ENCODE measurements at places on chromosomes 1 and 21.

GRCh38 chr1:4699376-4700301, 45.2 kb downstream of the AJAP1 start:
- DNase-seq, result no peak

DNA sequence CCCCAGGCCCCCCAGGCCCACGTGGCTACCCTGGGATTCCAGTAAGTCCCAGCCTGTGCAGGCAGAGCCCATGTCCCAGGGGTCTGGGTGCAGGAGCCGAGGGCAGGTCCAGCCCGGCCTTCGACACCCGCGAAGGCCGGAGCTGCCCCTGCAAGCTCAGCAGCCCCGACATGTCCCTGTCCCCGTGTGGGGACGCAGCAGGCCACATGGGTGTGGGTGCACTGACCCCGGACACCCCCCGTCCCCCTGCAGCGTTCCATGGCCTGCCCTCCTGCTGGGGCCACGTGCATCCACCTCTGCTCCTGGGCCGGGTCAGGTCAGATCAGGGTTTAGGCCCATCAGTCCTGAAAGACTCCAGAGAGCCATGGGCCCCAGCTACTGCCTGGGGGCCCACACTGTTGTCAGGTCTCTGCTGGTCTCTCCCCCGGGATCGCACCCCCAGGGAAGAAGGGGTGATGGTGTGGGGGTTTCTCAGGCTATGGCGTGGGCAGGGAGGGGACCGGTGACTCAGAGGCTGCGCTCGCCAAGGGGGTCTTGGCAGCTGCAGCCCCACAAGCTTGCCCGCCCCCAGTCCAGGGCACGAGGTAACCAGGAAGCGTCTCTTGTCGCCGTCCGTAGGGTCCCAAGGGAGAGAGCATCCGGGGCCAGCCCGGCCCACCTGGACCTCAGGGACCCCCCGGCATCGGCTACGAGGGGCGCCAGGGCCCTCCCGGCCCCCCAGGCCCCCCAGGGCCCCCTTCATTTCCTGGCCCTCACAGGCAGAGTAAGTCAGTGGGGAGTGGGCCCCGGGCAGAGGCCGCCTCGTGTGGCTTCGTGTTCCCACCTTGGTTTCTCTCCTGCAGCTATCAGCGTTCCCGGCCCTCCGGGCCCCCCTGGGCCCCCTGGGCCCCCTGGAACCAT, 37.5 kb downstream of the SLC19A1 start:
- no peak for DNase-seq

DNA sequence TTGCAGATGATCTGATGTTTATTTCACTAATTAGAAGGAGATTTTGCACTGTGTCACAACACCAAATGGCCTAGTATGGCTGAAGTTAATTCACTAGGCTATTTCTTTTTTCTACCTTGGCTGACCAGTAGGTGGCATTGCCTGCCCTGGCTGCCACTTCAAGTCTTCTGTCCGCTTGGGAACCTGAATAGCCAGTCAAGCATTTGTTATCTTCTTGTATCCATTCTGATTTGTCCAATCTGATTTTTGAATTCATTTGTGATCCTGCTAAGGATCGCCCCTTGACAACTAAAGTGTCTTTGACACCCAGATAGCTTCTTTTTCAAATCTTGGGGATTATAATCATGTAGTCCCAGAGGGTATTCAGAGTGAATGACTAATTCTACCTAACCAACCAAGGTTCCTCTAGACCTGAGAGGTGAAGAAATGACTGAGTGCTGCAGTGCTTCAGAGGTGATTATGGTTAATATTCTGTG, 99.4 kb downstream of the GIPC2 start:
- DNase-seq, result peak; percentile 42

GRCh38 chr1:235682216-235682615, 32.6 kb upstream of the GNG4 start:
- no peak for DNase-seq

DNA sequence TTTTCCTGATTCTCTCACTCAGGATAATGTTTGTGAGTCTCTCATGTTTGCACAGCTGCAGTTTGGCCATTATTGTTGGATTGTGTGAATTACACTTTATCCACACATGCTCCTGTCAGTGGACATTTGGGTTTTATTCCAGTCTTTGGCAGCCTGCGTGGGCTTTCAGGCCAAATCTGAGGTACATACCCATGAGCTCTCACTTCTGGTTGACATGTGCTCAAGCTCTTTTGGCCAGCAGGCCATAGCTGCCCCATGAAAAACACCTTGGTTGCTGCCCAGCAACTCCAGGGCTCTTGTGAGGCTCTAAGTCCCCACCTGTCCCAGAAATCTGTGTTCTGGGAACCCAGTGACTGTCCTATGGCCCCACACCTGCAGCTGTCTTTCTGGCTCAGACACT, 124.5 kb upstream of the GALNT2 start:
- no peak for DNase-seq

- no peak for DNase-seq
Observed at GRCh38 chr1:24702511-24703293, 42.5 kb upstream of the CLIC4 start.

DNA sequence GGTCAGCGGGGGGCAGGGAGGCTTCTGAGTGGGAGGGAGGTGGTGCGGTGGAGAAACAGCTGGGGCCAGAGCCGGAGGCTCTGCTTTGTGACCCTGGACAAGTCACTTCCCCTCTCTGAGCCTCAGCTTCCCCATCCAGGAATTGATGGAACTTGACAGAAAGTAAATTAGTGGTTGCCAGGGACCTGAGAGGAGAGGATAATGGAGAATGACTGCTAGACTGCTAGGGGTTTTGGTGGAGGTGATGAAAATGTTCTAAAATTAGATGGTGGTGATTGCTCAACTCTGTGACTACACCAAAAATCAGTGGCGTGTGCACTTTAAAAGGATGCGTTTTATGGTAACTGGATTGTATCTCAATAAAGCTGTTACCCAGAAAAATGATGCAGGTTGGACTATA, 100.9 kb downstream of the ARHGEF10L start:
- no peak for DNase-seq

DNA sequence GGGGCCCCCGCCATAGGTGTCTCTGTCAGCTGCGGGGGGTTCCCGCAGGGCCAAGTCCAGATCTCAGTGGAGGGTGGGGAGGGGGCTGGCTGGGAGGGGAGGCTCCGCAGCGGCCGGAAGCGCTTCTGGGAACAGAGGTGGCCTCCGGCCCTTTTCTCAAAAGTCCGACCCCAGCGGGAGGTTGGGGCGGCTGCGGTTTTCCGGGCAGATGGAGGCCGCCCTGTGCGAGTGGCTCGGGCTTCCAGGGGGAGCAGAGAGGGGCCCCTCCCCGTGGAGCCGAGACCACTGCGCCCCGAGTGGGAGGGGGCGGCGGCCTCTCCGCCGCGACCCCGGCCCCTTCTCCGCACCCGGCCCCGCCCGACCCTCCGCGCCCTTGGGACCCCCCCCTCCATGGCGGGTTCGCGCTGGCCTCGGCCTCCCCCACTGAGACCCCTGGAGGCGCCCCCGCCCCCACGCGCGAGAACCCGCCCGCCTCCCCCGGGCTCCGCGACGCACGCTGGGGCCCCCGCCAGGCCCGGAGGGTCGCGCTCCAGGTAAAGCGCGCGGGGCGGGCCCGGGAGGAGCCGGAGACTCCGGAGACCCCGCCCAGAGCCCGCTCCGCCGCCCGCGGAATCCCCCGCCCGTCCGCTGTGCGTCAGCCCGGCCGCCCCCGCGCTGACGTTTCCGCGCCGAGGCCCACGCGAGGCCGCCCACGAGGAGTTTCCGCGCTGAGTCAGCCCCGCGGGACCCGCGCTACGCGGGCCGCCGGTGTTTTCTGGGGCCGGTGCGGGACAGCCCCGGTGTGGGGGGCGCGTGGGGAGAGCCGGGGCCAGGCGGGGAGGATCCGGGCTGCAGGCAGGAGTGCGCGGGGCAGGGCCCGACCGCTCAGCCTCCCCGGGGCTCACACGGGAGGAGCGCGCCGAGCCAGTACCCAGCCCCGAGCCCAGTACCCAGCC, 5.2 kb downstream of the TNFRSF18 start:
- peak; percentile 87 for DNase-seq

- DNase-seq, result no peak
Observed at GRCh38 chr1:94683886-94684285, 136.3 kb upstream of the SLC44A3 start.

DNA sequence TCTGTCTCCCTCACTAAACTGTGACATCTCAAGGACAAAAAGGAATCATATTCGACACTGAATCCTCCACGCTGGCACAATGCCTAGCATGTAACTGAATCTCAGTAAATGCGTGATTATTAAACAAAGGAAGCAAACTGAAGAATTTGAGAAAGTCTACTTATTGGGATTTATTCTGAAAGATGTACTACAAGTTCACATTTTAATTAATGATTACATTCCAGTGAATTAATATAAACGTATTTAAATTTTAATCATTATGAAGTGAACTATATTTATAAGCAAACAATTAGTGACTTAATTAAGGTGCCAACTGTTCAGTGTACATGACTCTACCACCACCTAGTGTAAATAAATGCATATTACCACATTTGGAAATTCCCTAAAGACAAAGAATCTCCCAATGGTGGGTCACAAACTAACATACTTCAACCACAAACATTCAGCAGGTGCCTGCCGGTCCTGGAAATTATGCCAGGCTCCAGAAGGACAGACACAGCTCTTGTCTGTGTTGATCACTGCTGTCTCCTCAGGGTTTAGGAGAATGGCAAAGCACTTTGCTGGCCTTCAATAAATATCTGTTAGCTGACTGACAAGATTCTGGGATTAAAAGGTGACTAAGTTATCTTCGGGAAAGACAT, 56.3 kb downstream of the SMYD3 start:
- peak; percentile 48 for DNase-seq

DNA sequence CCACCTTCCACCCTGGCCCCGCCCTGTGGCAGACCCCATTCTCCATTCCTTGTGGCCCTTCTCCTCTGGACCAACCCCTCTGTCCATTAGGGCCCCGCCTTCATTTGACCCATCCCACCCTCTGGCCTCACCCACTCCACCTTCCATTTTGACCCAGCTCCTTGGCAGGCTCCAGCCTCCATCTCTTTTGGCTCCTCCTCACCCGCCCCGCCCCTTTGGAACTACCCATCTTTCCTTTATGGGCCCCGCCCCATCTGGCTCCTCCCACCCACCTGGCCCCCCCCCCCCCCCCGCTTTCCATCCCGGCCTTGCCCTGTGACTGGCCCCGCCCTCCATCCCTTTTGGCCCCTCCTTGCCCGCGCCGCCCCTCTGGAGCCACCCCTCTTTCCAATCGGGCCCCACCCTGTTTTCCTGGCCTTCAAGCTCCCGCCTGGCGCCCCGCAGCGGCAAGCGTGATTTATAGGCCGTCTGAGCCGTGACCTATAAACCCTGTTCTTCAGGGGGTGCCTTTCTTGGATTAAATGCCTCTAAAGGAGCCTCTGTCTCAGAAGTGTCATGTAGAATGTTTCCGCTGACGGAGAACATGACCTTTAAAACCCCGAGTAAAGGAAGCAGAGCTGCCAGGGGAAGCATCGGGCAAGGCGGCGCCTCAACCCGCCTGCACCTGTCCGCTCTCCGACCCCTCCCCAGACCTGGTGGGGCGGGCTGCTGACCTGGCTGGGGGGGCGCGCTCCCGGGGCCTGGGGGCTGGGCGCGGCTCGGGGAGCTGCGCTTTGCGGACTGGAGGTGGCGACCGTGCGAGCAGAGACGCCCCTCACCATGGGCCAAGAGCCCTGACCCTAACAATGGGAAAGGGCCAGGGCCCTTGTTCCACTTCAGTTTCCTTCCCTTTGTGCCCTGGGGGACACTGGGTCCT, 178.0 kb downstream of the CAMTA1 start:
- DNase-seq, result peak; percentile 67

- no peak for DNase-seq
Observed at GRCh38 chr21:46191686-46192575, 7.7 kb upstream of the SPATC1L start.

- no peak for DNase-seq
Observed at GRCh38 chr1:212113706-212114105, 78.2 kb downstream of the DTL start.

All from GM10248 (cell line).